ENCODE measurements at places on chromosomes 13 and 19.

DNA sequence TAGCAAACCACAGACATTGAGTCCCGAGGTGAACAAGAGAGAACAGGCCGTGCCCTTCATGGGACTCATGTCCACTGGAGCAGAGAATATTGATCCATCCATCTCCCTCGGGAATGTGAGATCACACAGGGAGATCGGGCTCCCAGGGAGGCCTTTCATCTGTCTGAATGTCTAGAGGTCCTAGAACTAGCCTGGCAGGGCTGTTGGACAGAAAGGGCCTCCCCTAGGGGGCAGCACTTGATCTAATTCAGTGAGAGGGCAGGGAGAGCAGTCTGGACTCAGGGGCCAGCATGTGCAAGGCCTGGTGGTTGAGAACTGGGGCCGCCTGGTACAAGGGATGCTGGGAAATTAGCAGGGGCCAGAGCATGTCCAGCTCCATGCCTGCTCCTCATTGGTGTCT lies 4.3 kb downstream of the RUVBL2 start:
- DNase-seq = no peak

- no peak for DNase-seq
These were observed 284.4 kb downstream of the LMO7 start for GRCh38 chr13:75920536-75920935.

DNA sequence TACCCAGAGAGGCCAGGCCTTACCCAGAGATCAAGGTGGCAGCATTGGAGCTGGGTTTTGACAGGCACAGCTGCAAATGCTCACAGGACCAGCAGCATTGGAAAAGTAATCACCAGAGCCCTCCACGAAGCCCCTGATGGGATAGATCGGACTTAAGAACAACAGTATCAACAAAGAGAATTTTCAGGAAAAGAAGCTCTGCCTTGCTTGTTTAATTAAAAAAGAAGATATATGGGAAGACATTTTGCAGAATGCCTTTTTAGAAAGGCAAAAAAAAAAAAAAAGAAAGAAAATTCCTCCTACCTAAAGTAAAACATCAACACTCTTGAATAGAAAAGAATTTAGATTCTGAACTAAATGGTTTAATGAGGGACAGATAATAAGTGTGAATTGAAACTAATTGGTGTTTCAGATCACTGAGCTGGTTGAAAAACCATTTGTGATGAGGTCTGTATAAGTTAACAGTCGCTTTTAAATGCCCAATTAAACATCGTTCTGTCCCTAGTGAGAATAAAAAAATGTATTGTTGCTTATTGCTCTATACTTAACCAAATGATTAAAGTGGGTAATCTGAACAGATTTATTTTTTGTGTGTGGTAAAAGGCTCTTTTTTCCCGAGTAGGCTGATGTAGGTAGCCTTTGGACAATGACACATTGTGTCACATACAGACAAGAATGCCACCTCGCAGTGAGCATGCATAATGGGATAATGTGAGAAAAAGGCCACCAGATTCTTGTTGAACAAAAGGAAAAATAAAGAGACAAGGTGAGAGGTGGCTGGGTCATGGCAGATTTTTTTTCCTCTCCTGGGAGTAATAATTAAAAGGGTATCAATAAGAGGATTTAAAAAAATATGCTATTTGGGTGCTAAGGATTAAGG lies 93.0 kb upstream of the ARGLU1 start:
- DNase-seq = no peak

DNA sequence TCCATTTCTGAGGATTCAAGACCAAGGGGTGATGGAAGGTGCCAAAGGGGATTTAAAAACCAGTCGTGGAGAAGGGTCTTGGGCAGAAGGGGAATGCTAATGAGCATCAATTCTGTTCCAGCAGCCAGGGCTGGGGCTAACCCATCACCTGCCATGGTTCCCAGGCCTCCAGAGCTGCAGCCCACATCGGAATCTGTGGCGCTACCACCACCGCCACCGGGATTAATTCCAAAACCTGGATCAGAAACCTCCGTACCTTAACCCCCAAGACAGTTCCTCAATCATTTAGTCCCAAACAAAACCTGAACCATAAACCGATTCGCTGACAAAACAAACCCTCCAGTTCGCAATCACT lies 583 bp downstream of the ZNF615 start:
- no peak for DNase-seq

DNA sequence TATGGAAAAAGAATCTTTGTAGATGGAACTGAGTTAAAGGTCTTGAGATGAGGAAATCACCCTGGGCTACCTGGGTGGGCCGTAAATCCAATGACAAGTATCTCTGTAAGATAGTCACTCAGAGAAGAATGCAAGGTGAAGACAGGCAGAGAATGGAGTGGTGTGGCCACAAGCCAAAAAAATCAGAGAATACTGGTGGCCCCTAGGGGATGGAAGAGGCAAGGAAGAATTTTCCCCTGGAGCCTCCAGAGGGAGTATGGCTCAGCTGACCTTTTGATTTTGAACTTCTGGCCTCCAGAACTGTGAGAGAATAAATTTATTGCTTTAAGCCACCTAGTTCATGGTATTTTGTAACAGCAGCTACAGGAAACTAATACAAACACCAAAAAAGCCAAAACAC lies 32.7 kb upstream of the CSNK1A1L start:
- no peak for DNase-seq

GRCh38 chr19:16446724-16447368 lies 24.9 kb downstream of the EPS15L1 start:
- no peak for DNase-seq

DNA sequence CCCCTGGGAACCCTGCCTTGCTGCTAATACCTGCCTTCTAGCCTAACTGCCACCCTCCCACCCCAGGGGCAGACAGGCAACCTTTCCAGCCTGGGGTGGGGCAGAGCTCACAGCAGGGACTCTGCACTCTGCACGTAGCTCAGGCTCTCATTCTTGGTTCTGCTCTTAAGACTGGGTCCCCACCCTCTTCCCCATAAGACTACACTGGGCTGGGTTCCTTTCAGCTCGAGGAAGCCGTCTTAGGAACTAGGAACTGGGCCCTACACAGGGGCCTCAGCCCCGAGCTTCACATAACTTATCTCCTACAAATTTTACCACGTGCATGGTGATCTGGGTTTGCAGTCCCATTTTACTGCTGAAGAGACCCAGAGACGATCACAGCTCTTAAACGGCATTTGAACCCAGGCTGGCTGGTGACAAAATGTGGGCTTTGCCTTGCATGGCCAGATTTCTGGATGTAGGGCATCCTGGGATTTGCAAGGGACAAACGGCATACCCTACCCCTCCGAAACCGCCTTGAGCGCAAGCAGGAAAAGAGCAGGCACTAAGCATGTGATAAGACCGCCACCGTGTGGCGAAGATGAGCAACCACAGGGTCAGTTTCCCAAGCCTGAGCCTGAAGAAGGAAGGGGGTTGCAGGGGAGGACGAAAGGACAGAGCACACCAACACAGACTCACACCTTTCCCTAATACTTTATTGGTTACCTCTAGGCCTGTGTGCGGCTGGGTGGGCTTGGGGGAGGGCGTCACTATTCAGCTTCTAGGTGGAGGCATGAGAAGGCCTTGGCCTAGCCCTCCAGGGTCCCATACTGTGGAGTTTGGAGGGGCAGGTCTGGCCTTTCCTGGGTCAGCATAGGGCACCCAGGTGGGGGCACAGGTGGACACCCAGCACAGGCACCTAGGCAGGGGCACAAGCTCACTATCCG lies 5.1 kb downstream of the JUNB start:
- DNase-seq = peak; percentile 68

- no peak for DNase-seq
These were observed 851.2 kb downstream of the PCDH9 start for GRCh38 chr13:66378894-66379293.

GRCh38 chr19:41421314-41421713 lies 5.9 kb downstream of the B3GNT8 start:
- no peak for DNase-seq

DNA sequence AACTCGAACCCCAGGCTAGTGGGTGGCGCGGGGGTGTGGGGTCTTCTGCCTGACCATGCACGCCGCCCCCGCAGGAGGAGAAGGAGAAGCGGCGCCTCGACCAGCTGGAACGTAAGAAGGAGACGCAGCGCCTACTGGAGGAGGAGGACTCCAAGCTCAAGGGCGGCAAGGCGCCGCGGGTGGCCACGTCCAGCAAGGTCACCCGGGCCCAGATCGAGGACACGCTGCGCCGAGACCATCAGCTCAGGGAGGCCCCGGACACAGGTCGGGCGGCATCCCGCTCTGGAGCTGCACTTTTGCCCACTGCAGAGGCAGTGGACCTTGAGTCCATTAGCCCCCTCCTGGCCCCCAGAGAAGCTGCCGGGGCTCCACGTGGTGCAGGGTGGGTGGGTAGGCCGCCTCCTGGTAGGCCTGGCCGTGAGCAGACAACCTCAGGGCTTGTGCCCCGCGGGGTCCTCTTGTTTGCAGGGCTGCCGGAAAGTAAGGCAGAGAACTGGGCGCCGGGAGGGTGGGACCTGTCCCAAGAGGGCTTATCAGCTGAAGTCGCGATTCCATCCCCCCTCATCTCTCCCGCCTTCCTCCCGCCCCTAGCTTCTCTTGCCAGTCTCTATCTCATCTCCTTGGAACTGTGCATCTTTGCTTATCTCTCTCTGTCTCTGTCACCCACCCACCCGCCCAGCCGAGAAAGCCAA lies 9.9 kb downstream of the CCDC124 start:
- no peak for DNase-seq

DNA sequence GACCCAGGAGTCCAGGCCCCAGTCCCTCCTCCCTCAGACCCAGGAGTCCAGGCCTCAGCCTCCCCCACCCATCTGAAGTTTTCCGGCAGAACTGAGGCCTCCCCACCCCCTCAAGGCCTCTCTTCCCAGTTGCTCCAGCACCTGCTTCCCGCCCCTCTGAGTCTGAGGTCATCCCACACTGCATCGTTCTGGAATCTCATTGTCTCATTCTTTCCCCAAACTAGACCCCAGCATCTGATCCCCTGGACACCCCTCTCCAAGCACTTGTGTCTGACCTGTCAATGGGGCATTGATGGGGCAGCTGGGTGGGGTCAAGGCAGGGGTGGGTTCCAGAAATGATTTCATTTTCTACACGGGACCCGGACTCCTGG lies 793 bp upstream of the SBK2 start:
- DNase-seq = no peak

DNA sequence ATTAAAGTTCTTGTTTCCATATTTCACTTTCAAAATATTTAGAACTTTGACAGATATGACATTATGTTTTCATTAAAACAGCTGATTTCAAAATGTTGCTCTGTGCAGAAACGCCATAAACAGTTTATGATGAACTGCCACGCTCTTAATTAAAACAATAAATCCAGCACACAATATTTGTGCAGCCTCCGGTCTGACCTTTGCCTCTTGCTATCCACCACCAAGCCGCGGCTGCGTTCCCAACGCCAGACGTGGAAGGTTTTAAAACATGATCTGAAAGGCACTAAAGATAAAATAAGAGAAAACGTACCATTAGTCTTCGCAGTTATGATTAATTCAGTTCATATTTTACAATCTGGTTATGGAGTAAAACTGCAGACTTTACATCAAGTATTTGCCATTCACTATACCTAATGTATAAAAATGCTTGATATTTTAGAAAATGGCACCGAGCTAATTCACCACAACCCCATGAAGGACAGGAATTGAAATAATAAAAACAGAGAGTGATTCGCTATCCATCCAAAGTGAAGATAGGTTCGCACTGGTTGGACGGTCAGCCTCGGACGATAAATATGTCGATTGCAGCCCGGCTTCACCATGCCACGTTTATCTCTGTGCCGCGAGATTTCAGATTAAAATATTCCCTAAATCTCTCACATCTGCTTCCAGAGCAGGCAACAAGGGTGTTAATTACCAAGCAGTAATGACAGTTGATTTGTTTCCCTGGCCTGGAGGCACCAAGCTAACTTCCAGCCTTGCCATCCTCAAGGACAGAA lies 103.3 kb upstream of the ZNF507 start:
- no peak for DNase-seq

DNA sequence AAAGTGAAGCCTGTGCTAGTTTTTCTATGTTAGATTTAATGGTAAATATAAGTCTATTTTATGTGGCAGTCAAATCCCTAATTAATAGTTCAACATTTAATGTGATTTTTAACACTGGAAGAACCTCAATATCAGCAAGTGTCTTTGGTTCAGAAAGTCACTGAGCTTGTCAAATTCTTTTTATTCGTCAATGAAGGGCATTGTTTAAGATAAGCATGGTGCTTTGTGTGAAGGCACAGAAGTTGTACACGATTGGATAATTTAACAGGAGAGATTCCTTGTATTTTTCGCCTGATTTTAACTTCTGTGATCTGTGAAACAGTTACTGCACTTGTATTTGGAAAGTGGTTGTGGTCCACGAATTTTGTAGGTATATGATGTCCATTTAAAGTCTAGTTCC lies 30.2 kb upstream of the RB1 start:
- no peak for DNase-seq

DNA sequence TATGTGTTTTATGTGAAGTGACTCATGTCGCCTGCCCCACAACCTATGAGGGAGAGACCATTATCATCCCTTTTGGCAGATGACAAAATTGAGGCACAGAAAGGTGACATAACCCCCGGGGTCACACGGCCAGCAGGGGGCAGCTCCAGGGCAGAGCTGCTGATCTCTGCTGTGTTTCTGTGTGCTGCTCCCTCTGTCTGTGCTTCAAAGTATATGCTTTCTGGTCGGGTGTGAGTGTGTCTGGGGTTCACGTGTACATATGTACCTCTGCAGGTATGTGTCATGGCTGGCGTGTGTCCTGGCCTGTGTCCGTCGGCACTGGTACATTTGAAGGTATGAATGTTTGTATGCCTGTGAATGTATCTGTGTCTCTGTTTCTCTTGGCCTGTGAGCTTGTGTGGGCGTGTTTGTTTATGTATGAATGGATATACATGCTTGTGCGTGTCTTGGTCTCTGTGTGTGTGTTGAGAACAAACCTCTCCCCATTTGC lies 7.1 kb downstream of the LIPE start:
- peak; percentile 59 for DNase-seq

DNA sequence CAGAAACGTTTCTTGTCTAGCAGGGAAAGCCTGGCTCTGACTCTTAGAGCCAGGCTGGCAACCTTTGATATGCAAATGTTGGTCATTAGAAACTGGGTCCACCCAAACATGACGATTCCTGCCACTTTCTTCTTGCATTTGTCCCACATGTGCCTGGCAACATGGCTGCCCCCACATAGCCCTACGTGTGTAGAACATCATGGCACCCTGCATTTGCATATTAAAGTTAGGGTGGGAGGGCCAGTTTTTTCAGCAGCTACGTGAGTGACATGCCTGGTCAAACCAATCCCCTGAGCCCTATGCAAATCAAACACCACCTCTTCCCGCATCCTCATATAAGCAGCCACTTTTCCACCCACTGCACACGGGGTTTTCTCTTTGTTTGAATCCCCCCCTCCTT lies 95.0 kb downstream of the LIG4 start:
- DNase-seq = peak; percentile 2

- DNase-seq = no peak
These were observed 12.7 kb downstream of the ARHGAP45 start for GRCh38 chr19:1079566-1080111.

- DNase-seq = no peak
These were observed 225.8 kb downstream of the UQCRFS1 start for GRCh38 chr19:28987177-28987576.

DNA sequence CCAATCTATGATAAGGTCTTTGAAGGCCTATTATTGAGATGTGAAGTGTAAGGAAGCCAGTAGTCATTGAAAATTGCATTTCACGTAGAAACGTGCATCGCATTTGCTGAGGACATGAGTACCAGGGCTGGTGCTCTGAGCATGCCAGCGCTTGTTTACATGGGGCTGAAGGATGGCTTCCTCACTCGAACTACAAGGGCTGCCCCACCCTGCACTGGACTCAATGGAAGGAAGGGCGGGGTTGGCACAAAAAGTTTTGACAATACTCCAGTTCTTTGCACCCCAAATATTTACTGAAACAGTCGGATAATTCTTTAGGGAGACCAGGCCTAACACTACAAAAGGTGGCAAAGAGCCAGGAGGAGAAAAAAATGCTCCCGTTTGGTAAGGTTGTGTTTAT lies 28.9 kb upstream of the MED4 start:
- no peak for DNase-seq

Data from substantia nigra (tissue), 51 donors.